ENCODE measurements at places on chromosomes 5 and 9. TPM values are rescaled to one million over a fixed set of nuclear protein-coding genes. Genes with fewer than 3 reads are reported as not detected.

DNA sequence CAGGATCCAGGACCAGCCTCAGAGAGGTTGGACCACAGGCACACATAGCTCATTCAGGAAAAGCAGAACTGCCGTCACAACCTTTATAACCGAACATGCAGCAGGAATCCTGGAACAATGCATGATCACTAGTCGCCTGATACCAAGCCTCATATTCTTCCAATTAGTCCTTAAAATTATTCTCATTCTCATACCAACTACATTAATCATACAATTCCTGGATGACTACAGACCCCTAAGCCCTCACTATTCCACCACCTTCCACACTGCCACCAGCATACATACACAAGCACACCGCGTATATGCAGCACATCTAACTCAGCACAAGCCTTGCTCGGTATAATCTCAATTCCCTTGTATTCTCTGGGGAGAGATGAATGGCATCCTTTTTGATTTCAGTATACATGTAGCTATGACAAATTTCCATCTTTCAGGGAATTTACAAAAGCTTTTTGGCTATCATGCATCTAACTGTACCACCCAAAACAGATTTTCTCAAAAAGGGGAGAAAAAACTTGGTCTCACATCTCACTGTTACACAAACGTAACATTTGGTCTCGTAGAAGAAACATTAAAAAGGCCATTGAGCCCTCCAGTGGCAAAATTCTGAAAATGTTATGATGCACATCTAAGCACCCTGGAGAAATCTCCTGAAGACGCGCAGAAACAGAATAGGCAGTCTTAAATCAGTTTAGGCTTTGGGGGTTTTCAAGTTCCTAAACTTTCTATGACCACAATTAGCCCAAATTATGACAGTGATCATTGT is 46.2 kb downstream of the MCTP1 start:
- no peak overlapping the region for H3K27ac ChIP-seq
- H3K36me3 ChIP-seq = no peaks in the 10 kb centered on the region
- DNase-seq = no peak
- H3K4me1 ChIP-seq = no peaks in the 10 kb centered on the region

GRCh38 chr5:169164481-169164925 is 136.4 kb downstream of the SLIT3 start:
- H3K4me3 ChIP-seq = no peak overlapping the region
- peak overlapping the region; percentile 19 for H3K27ac ChIP-seq

GRCh38 chr9:1495282-1496030 is 445.3 kb downstream of the DMRT2 start:
- H3K36me3 ChIP-seq = no peaks in the 10 kb centered on the region
- H3K27ac ChIP-seq = no peak overlapping the region
- no peak overlapping the region for H3K4me3 ChIP-seq
- no peak for DNase-seq
- H3K27me3 ChIP-seq = no peaks in the 10 kb centered on the region
- H3K4me1 ChIP-seq = no peaks in the 10 kb centered on the region

DNA sequence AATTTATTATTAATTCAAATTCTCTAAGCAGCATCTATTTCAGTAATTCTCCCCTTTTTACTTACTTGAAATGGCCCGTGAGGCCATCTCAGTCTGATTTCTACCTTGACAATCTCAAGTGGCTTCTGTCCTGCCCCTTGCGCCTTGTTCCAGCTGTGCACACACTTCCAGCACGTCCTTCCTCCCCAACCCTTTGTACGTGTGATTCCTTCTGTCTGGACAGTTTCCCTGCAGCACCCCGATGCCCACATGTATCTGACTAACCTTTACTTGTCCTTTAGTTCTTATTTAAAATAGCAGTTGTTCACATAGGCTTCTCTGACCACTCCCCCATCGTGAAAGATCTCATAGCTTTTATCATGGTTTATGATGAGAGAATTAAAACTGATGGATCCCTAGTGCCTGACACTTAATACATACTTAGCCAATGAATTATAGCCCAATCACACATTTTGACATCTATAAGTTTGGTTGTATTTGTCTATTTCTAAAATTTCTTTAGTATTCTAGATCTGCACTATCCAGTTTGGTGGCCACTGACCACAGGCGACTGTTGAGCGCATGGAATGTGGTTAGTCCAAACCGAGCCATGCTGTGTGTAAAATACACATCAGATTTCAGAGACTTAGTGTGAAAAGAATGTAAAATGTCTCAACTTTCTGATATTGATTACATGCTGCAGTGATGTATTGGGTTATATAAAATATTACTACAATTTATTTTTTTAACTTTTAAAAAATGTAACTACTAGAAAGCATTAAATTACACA is 14.3 kb downstream of the ZBTB34 start:
- H3K27ac ChIP-seq = no peak overlapping the region
- DNase-seq = no peak
- no peak overlapping the region for H3K4me3 ChIP-seq
- no peaks in the 10 kb centered on the region for H3K4me1 ChIP-seq
- no peaks in the 10 kb centered on the region for H3K36me3 ChIP-seq
- no peaks in the 10 kb centered on the region for H3K27me3 ChIP-seq

GRCh38 chr5:89613222-89613956 is 730.4 kb upstream of the MEF2C start:
- H3K4me3 ChIP-seq = no peak overlapping the region
- no peaks in the 10 kb centered on the region for H3K4me1 ChIP-seq
- DNase-seq = no peak
- H3K27me3 ChIP-seq = no peaks in the 10 kb centered on the region

The SPINK7 gene
- total RNA-seq = not detected

The APBA1 gene
- 12.6 TPM for total RNA-seq

The FAT2 gene
- not detected for total RNA-seq

The FOXI1 gene
- not detected for total RNA-seq

Measured in aorta (tissue), 5 donors.